ENCODE measurements at places on chromosomes 3 and 15. TPM values are rescaled to one million over a fixed set of nuclear protein-coding genes. Genes with fewer than 3 reads are reported as not detected.

The IL1RAP gene
- 85.1 TPM for total RNA-seq

The INSYN1 gene
- 0.25 TPM for total RNA-seq

The TMC3 gene
- not detected for total RNA-seq

DNA sequence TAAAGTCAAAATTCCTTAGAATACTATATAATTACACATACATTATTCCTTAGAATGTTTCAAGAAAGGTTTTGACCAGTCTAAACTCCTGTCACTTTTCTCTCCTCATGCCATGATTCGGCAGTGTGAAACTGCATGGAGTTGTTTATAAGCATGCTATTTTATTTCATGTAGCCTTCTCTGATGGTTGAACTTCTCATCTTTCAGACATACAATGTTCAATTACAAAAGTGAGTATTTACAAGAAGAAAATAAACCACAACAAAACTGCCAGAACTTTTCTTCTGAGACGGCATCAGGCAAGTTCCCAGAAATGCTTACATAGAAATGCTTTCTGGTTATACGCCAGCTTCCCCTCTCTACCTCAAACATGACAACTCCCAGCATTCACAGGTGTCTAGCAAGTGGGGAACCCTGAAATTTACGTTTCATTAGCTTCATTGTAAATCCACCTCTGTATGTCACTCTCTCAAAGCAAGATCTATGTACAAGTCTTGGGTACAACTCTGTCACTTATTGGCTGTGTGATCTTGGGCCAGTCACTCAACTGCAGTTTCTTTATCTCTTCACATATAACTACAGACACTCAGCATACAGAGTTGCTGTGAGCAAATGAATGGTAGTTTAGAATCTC is 42.7 kb downstream of the HDGFL3 start:
- DNase-seq, result no peak
- no peaks in the 10 kb centered on the region for H3K27me3 ChIP-seq
- no peaks in the 10 kb centered on the region for H3K4me1 ChIP-seq
- H3K27ac ChIP-seq, result no peak overlapping the region
- no peaks in the 10 kb centered on the region for H3K36me3 ChIP-seq
- no peak overlapping the region for H3K4me3 ChIP-seq

DNA sequence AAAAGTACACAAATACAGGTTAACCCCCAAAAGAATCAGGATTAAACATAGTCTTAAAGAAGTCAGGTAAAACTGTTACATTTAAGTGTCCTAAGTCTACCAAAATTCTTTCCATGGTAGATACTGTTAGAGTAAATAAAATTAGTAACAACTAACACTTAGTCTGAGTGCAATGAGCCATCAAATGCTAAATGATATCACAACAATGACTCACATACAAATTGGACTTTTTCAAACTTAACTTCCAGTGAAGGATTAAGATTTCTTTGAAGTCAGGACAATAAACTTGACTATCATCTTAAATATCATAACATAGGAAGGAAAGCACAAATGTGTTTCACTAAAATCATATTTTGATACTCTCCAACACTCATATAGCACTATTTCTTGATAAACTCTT is 43.9 kb downstream of the ZNF148 start:
- H3K27ac ChIP-seq, result no peak overlapping the region
- H3K4me1 ChIP-seq, result peaks cover 3% of the 10 kb centered on the region
- H3K27me3 ChIP-seq, result no peaks in the 10 kb centered on the region
- H3K4me3 ChIP-seq, result no peak overlapping the region
- DNase-seq, result no peak
- H3K36me3 ChIP-seq, result no peaks in the 10 kb centered on the region

- H3K36me3 ChIP-seq, result no peaks in the 10 kb centered on the region
- no peaks in the 10 kb centered on the region for H3K27me3 ChIP-seq
- no peak overlapping the region for H3K4me3 ChIP-seq
- H3K27ac ChIP-seq, result no peak overlapping the region
- DNase-seq, result no peak
Observed at GRCh38 chr3:192307631-192308030, 419.7 kb downstream of the FGF12 start.

- peaks cover 9% of the 10 kb centered on the region for H3K27me3 ChIP-seq
- no peak for DNase-seq
- H3K4me3 ChIP-seq, result no peak overlapping the region
Observed at GRCh38 chr3:70753572-70753971, 441.1 kb upstream of the MDFIC2 start.

Measured in liver (tissue), 10 donors.